ENCODE measurements at places on chromosomes 1 and 21. TPM values are rescaled to one million over a fixed set of nuclear protein-coding genes. Genes with fewer than 3 reads are reported as not detected.
A peak's percentile ranks its signal among the peaks of the same experiment; 100 is the strongest.

- no peaks in the 10 kb centered on the region for H3K4me1 ChIP-seq
- H3K27ac ChIP-seq, result no peak overlapping the region
- H3K36me3 ChIP-seq, result peaks cover 12% of the 10 kb centered on the region
- DNase-seq, result no peak
- no peak overlapping the region for H3K4me3 ChIP-seq
- no peaks in the 10 kb centered on the region for H3K27me3 ChIP-seq
Measured at GRCh38 chr1:97340951-97341350, 579.9 kb downstream of the DPYD start.

DNA sequence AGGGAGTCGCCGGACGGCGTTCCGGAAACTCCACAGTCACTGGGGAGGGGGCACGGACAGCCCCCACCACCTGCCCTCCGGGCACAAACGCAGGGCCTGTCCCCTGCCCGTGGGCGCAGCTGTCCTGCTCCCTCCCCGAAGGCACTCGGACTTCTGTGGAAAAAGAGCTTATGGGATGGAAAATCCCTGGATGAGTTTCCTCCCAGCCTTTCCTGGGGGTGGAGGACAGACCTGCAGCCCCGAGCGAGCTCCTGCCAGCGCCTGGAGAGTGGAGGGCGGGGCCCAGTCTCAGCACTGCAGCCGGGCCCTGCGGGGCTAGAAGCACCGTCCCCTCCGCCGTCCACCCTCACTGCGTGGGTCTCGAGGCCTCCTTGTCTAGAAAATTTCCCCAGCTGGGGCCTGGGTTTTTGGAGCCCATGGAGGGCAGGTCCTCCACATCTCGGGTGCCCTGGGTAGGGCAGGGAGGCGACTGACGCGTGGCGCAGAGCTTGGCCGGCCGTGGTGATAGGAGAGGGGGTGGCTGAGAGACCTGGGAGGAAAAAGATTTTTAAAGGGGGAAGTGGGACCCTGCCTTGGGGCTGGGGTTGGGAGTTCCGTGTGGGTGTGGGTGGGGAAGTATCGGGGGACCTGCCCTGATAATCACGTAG is 6.4 kb upstream of the COL6A1 start:
- no peak overlapping the region for H3K4me3 ChIP-seq
- no peak for DNase-seq
- no peaks in the 10 kb centered on the region for H3K36me3 ChIP-seq
- H3K4me1 ChIP-seq, result peaks cover 2% of the 10 kb centered on the region
- peaks cover 37% of the 10 kb centered on the region for H3K27me3 ChIP-seq

GRCh38 chr1:192461684-192462083 is 113.9 kb upstream of the RGS1 start:
- no peak overlapping the region for H3K27ac ChIP-seq
- no peak overlapping the region for H3K4me3 ChIP-seq
- no peak for DNase-seq
- H3K27me3 ChIP-seq, result peaks cover 19% of the 10 kb centered on the region

GRCh38 chr1:79785561-79785960 is 779.0 kb upstream of the ADGRL4 start:
- H3K27ac ChIP-seq, result no peak overlapping the region
- H3K27me3 ChIP-seq, result no peaks in the 10 kb centered on the region
- DNase-seq, result no peak
- no peaks in the 10 kb centered on the region for H3K4me1 ChIP-seq
- H3K4me3 ChIP-seq, result no peak overlapping the region
- H3K36me3 ChIP-seq, result no peaks in the 10 kb centered on the region

- no peak overlapping the region for H3K4me3 ChIP-seq
- DNase-seq, result no peak
- H3K27ac ChIP-seq, result no peak overlapping the region
- H3K4me1 ChIP-seq, result no peaks in the 10 kb centered on the region
- peaks cover 3% of the 10 kb centered on the region for H3K27me3 ChIP-seq
Measured at GRCh38 chr1:248736977-248737376, 18.6 kb downstream of the LYPD8 start.

DNA sequence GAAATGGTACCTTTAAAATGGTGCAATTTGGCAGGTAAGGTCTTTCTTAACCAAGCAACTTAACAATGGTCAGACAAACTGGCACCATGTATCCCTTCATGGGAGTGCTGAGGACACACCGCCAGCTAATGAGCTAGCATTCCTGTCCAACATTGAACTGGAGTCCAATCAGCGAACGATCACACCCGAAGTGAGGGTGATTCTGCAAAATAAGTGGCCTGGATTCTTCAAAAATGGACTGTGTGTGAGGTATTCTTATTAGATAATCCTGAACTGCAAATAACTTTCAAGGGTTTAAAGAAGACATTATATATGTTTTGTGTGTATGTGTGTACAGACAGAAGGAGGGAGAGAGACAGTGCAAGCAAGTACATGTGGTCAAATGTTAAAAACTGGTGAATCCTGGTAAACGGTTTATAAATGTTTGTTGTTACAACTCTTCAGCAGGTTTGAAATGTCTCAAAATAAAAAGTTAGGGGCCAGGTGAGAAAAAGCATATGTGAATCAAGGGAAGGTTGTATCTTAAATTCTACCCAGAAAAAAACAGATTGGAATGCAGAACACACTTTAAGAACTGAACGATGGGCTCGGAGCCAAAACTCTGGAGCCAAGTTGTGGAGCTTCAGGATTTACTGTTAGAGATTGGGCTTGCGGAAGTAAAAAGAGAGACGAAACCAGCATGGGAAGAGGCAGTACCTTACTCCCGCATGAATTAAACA is 20.9 kb downstream of the GADD45A start:
- H3K4me3 ChIP-seq, result no peak overlapping the region
- H3K27ac ChIP-seq, result no peak overlapping the region
- no peaks in the 10 kb centered on the region for H3K4me1 ChIP-seq
- H3K36me3 ChIP-seq, result no peaks in the 10 kb centered on the region
- DNase-seq, result no peak
- H3K27me3 ChIP-seq, result peaks cover 10% of the 10 kb centered on the region

DNA sequence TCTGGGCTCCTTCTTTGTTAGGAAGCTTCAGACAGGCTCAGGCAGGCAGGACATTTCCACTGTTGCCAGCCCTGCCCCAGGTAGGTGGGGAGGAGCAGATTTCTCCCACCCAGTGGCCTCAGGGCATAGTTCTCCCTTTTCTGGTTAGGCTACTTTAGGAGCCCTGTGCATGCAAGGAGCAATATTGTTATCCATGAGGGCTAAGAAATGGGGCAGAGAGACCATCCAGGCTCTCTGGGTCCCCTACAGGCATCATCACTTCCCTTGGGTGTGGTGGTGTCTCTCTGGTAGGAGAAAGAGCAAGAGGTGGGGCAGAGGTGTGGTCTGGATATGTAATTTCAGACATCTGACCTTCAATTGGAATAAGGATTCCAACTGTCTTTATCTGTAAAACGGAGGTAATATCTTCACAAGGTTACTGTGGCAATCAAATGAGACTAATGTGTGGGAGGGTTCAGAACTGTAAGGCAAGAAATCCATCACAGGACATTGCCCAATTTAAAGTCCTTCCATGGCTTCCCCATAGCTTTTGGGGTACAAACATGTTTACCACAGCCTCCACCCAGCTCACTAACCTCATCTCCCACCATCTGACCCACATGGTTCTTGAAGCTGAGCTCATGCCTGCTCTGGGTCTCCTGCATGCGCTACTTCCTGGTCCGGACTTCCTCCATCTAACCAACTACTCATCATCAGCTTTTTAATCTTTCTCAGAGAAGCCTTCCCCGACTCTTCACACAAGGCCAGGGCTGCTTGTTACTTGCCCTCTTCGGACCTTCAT is 26.1 kb downstream of the PCAT6 start:
- H3K4me1 ChIP-seq, result peaks cover 49% of the 10 kb centered on the region
- peaks cover 2% of the 10 kb centered on the region for H3K27me3 ChIP-seq

DNA sequence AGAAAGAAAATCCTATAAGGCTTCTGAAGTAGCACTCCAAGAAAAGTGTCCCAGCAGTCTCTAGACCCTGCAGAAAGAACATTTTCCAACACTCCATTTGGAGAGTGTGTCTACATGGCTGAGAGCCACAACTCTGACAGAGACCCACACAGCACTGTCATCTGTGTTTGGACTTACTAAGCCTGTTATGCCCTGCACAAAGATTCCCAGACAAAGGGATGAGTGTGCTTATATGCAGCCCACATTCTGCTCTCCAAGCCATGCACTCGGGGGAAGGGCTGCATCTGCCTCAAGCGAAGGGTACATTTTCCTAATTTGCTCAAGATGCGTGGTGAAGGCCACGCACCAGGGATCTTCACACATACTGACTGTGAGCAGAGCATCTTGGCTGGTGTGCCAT is 24.4 kb upstream of the SLAMF6 start:
- no peaks in the 10 kb centered on the region for H3K27me3 ChIP-seq
- DNase-seq, result no peak
- H3K27ac ChIP-seq, result no peak overlapping the region
- H3K4me3 ChIP-seq, result no peak overlapping the region

GRCh38 chr1:220144051-220144450 is 50.1 kb downstream of the IARS2 start:
- H3K36me3 ChIP-seq, result peaks cover 36% of the 10 kb centered on the region
- no peak for DNase-seq
- no peak overlapping the region for H3K4me3 ChIP-seq
- no peak overlapping the region for H3K27ac ChIP-seq
- H3K4me1 ChIP-seq, result no peaks in the 10 kb centered on the region

DNA sequence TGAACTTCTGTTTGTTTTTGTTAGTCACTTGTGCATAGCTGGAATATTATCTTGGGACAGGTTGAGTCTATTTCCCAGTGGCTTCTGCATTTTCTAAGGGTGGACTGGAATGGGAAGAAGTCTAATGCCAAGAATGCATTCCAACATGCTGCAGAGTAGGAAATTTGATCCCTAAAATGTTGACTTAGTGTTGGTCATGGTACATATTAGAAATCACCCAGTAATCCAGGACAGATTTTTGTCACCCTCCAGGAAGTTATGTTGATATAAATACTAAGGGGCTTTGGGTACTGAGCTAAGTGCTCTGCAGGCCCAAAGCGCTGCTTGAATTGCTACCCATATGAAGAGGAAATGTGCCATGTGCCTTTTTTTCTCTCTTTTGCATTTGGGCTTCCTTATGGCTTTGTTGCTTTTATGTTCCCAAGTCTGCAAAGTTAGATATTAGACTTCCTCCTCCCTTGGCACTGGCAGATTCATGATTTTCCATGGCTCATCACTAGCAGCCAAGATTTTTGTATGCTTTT is 10.0 kb downstream of the ARID1A start:
- H3K36me3 ChIP-seq, result peaks cover 34% of the 10 kb centered on the region
- H3K27me3 ChIP-seq, result no peaks in the 10 kb centered on the region
- no peak for DNase-seq
- peak overlapping the region; percentile 28 for H3K27ac ChIP-seq
- H3K4me3 ChIP-seq, result peak overlapping the region; percentile 47
- peaks cover 32% of the 10 kb centered on the region for H3K4me1 ChIP-seq

DNA sequence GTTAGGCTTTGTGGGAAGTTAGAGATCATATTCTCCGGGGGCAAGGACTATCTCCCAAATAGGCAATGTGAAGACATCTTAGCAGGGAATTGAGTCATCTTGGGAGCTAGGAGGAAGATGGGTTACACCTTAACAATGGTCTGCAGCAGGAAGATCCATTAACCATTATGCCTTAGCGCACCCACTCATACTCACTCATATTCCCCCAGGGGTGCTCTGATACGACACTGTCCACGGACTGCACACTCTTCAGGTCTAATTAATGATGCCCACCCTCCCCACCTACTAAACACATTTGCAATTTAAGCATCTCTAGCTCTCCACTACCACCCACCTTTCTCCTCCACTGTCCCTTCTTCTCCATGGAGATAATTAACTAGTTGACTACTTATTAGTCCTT is 857 bp upstream of the AK5 start:
- DNase-seq, result no peak
- no peak overlapping the region for H3K27ac ChIP-seq
- peak overlapping the region; percentile 61 for H3K4me3 ChIP-seq
- peaks cover 6% of the 10 kb centered on the region for H3K27me3 ChIP-seq
- H3K4me1 ChIP-seq, result peaks cover 23% of the 10 kb centered on the region

DNA sequence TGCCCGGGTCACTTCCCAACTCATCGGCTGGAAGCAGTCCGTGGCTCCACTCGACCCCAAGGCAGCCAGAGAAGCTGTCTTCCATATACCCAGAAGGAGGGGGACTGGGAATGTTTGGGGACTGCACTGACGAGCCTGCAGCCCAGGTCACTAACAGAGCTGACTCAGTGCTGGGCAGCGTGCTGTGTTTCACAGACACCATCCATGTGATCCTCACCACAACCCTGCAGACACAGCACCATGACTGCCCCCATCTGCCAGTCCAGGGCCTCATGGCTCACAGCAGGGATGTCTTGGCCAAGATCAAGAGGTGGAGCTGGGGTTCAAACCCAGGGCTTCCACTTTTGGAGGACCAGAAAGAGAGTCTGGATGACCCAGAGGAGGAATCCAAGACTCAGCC is 67.9 kb downstream of the KLHDC7A start:
- no peaks in the 10 kb centered on the region for H3K36me3 ChIP-seq
- peaks cover 4% of the 10 kb centered on the region for H3K27me3 ChIP-seq
- no peak overlapping the region for H3K27ac ChIP-seq
- no peak overlapping the region for H3K4me3 ChIP-seq
- H3K4me1 ChIP-seq, result no peaks in the 10 kb centered on the region
- no peak for DNase-seq

DNA sequence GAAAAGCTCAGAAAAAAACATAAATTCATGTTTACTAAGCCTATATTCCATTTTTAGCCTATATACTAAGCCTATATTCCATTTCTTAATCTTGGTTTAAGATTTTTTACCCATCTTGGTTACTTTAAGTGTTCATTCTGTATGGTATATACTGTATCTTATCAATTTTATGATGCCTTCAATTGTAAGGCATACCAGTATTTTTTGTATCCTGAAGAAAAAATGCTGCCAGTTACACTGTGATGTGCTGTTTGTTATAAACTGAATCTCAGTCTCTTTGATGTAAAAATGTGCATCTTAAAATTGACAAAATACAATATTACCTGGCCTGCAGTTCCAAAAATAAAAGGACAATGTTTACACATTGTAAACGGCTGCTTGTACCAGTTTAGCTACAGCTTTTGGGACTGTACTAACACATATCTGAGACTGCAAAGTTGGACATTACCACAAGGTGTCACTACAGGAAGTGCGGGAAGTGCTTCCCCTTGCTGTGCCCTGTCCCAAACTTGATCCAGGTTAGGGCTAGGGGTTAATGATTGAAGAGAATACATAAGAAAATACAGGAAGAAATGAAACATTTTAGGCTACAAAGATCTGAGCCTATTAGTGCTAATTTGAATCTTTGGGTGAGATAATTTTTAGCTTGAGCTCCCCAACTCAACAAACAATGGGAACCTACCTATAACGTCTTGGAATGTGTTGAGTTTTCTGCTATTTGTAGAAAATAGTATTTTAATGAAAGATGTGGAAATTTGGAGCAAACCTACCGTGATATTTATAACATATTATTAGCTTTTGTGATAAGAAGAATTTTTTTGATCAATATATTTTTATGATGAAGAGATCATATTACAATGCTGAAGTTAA is 108.9 kb downstream of the LBR start:
- H3K27ac ChIP-seq, result no peak overlapping the region
- no peaks in the 10 kb centered on the region for H3K4me1 ChIP-seq
- H3K36me3 ChIP-seq, result peaks cover 3% of the 10 kb centered on the region
- DNase-seq, result no peak
- H3K4me3 ChIP-seq, result no peak overlapping the region

Gene NEXN
- total RNA-seq, result 3.0 TPM

Gene JTB
- 118 TPM for total RNA-seq

Gene PTAFR
- total RNA-seq, result 1.1 TPM

Gene A3GALT2
- not detected for total RNA-seq

Measured in activated naive CD8-positive, alpha-beta T cell treated with anti-CD3 and anti-CD28 coated beads, Interleukin-2, amount 10 ng/mL, durations not matched to agents 7 days and 5 days (primary cell).